ENCODE measurements at places on chromosomes 4 and X.

DNA sequence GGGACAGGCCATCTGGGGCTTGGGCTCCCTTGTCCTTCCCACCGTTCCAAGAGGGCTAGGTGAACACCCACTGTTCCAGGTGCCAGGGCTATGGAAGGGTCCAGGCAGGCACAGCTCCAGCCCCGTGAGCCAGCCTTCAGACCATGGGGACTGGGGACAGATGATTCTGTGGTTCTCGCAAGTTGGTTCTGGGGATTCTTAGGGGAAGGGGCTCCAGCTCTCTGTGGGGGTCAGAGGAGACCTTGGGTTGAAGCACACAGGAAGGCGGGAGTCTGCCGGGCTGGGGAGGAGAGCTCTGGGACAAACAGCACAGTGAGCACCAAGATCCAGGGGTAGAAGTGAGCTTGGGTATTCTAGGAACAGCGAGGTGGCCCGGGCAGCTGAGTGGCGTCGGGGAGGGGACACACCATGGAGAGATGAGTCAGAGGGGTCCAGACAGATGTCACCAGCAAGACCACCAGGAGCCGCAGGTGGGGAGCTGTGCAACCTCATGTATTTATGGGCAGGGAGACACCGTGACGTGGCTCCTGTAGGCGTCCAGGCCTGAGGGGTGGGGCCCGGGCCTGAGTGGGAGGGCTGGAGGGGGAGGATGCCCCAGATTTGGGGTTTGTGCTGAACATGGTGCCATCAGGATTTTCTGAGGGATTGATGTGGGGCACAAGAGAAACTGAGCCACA is 48.8 kb upstream of the HMX1 start:
- DNase-seq, result no peak

DNA sequence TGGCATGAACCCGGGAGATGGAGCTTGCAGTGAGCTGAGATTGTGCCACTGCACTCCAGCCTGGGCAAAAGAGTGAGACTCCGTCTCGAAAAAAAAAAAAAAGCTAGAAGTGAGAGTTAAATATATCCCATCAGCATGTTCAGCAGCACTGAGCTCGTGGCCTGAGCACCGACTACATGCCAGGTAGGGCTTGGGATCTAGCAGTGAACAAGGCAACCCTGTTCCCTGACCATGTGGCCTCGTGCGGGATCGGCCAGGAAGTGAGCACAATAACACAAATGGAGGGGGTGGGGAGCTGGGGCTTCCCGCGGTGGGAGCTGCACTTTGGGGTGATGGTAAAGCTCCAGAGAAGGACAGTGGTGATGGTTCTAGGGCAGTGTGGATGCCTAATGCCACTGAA is 193.7 kb upstream of the PSAPL1 start:
- DNase-seq, result no peak

GRCh38 chr4:53023677-53024299 is 161.7 kb downstream of the RASL11B start:
- DNase-seq, result no peak

DNA sequence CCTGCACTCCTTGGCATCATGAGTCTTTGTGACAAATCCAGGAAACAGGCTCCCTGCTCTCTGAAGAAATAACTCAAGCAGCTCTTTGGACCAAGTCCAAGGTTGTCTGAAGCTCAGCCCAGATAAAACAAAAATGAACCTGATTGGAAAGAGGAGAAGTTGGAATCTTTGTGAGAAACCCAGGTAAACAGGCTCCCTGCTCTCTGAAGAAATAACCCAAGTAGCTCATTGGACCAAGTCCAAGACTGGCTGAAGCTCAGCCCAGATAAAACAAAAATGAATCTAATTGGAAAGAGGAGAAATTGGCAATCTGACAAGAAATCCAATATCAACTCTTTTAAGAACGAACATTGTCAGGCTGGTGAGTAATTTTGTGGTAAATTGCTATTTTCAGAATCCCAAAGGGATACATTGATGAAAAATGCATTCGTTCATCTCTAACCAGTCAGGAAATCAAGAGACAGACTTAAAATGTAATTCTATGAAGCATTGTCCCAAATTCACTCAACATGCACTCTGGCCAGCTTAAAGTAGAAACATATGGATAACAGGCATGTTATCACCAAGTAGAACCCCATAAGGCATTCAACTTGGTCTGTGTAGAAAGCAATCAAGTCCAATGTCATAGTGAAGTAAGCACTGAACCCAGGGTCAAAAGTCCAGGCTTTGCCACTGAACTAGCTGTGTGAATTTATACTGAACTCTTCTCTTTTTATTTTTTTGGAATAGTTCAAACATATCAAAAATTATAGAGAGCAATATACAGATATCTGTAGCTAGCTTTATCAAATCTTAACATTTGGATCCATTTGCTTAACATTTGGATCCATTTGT is 16.8 kb upstream of the NFXL1 start:
- DNase-seq, result no peak

- DNase-seq, result no peak
Measured at GRCh38 chrX:66676413-66676812, 37.5 kb upstream of the EDA2R start.
